Activated naive CD4-positive, alpha-beta T cell (primary cell): ENCODE measurements at places on chromosomes 11 and 22.
A peak's percentile ranks its signal among the peaks of the same experiment; 100 is the strongest.

GRCh38 chr22:17781319-17782031, 7.2 kb upstream of the BID start:
- no peak for DNase-seq

DNA sequence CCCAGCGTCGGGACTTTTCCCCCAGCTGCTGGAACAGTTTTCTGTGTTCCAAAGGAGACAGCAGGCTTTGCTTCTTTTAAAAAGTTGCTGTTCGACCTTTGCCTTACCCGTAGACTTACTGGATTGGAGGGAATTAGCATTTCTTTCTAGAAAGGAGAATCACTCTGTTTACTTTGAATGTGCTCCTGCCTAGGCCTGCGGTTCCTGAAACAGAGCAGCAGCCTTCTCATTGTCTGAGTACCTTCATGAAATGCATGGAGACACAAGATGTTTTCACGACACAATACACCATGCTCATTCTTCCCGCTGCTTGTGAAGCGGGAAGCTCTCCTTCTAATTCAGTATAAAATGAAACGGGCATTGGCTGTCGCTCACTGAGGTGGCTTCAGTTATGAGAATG, 196.2 kb downstream of the TBC1D22A start:
- DNase-seq, result no peak

DNA sequence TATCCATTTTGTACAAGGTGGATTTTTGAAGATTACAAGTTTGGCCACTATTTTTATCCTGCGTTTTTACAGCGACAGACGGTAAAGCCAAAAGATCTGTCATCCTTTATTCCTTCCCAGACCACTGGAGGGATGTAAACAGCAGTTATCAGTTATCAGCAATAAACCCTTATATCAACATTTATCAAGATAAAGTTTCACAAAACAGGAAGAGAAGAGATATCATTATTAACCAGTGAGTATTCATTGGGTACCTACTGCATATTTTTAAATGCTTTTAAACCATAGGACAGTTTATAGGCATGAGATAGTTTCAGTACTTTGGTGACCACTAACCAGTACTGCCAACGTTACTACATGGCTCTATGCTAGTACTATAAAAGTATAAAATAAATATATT, 5.9 kb upstream of the REXO2 start:
- DNase-seq, result no peak

DNA sequence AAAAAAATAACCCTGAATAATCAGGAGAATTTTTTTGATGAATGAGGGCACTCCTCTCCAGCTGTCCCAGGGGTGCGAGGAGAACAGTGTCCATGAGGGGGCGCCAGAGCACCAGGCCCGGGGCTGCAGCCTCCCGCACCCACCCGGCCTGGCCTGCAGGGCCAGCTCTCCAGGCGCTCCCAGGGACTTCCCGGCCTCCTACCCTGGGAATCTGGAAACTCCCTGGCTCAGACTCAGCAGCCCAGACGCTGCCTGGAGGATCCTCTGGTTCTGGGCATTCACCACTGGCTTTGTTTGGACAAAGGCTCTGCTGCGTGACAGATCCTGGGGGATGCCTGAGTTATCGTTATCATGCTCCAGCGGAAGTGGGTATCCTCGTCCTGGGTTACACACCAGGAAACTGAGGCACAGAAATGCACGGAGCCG, 31.0 kb downstream of the MCM5 start:
- peak; percentile 49 for DNase-seq

DNA sequence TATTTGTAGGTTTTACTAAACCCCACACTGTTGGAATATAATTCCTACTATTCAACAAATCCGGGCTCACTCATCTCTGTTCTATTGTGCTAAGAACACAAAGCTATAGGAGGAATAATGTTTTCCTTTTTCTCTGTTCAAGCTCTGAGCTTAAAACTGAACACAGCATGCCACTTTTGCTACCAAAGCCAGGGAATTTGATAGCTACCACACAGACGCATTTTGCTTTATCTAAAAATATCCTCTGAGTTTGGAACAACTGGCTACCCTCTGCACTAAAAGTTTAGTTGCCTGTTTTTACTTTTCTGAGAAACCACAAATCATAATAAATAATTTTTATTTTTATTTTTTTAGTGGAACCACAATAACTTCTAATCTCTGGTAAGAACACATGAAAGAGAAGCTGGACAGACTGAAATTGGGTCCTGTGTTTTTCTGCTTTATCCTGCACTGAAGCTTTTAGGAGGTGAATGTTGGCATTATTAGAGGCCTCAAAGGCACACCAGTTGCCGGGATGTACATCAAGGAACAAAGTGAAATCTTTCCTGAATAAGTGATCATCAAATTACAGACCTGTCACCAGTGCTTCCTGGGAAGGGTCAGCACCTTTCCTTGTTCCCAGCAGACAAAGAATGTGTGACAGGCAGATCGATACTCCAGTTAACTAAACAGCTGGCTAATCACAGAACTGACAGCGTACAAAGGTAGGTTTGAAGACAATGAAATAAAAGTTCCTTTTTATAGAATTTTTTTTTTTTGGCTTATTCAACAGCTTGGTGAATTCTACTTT, 523.2 kb upstream of the TENM4 start:
- DNase-seq, result no peak

DNA sequence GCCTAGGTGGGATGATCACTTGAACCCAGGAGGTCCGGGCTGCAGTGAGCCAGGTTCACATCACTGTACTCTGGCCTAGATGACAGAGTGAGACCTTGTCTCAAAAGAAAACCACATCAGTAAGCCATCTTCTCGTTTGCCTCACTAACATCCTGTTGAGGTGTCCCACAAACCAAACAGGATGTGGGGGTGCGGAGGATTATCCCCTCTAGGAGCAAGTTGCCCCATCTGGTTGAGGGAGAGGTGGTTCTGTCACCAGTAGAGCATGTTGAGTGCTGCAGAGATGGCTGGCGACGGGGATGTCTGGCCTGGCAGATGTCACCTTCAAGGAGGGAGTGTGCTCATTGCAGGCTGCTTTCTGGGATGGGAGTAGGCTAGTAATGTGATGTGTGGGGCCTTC, 72.4 kb downstream of the ZNRF3 start:
- DNase-seq, result no peak

DNA sequence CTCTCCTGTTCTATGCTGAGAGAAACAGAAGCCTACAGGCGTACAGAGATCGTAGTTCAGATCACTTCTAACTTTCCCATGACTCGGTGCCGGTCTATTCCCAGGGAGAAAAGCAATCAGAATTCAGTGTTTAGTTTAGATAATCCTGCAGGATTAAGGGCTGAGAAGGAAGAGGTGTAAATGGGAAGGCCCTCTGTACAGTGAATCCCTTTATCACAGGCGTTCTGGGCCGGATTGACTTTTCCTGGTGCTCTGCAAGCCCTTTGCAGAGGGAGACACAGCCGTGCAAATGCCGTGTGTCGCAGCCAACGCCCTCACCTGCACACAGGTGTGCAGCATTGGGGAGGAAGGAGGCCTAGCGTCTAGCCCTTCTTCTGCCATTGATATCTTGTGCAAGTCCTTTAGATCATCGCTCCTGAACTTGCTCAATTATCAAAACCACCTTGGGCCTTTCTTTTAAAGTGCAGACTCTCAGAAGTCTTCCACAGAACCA, 90.6 kb downstream of the DSCAML1 start:
- DNase-seq, result no peak

DNA sequence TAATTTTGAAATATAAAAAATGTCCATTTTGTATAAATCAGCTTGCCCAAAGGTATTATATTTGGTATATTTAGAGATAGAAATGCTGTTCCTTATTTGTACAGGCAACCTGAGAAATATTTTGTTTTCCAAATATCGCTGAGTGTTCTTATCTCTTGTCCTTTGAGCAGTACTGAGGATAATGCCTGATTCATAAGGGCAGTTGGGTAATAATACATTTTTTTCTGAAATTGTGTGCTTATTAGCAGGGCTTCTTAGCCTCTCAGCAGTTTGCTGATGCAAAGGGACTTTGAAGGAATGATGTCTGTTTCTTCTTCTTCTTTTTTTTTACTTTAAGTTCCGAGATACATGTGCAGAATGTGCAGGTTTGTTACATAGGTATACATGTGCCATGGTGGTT, 69.1 kb downstream of the LDLRAD3 start:
- no peak for DNase-seq

DNA sequence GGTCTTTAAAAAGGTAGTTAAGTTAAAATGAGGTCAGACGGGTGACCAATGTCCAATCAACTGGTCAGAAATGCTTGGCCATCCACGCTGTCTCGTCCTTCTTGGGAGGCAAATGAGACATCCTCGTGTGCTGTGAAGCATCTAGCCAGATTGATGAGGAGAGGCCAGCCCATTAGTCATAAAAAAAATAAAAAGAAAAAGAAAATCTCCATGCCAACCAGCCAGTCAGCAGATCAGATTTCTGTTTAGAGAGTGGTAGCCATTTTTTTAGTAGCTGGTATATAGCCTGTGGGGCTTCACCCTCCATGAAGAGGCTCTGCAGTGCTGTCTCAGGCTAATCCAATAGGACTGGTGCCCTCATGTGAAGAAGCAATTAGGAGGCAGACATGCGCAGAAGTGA, 343.1 kb upstream of the SYN3 start:
- DNase-seq, result no peak

GRCh38 chr11:32365192-32365591, 70.1 kb downstream of the WT1 start:
- no peak for DNase-seq

GRCh38 chr11:89493431-89493830, 2.3 kb upstream of the NOX4 start:
- no peak for DNase-seq

- DNase-seq, result no peak
Observed at GRCh38 chr11:44580701-44581100, 15.2 kb downstream of the CD82 start.

DNA sequence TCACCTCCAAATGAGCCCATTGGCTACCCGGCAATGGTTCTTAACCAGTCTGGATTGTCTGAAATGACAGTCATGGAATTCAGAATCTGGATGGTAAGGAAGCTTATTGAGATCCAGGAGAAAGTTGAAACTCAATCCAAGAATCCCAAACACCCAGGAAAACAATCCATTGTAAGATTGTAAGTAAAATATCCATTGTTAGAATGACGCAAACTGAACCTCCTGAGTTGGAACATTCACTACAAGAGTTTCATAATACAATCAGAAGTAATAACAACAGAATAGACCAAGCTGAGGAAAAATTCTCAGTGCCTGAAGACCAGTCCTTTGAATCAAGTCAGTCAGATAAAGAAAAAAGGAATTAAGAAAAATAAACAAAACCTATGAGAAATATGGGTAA, 22.1 kb downstream of the OR8G5 start:
- no peak for DNase-seq

GRCh38 chr22:42317008-42317407, 46.6 kb upstream of the TCF20 start:
- DNase-seq, result no peak

- DNase-seq, result no peak
Observed at GRCh38 chr11:117096201-117096991, 1.8 kb downstream of the SIK3 start.

DNA sequence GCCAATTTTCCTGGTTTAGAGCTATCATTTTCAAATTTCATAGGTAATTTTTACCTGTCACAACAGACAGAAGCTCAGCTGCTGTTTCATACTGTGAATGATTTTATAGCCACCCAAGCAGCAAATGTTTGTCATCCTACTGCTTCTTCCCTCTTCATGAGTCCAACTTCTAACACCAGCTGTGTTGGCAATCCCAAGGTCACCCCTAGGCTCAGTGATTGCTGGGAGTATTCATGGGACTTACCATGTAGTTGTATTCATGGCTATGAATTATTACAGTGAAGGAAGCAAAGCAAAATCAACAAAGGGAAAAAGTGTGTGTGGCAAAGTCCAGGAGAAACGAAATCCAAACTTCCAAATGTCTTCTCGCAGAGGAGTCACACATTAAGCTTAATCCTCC, 28.5 kb downstream of the CUL5 start:
- DNase-seq, result no peak
